HFFc6 (cell line): ENCODE measurements at places on chromosomes 12 and 14. TPM values are rescaled to one million over a fixed set of nuclear protein-coding genes. Genes with fewer than 3 reads are reported as not detected.

DNA sequence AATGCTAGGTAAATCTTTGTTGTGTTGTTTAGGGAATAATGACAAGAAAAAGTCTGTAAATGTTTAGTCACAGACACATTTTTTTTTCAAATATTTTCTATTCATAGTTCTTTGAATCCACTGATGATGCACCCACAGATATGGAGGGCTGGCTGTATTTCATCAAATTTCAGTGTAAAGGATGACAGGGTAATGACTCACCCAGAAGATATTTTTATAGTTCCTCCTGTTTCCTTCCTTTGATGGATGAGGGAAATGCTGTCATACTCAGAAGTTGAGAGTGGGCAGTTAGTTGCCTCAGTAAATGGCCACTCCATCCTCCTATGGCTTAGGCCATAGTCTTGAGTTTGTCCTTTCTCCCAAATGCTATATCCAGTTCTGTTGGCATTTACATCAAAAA lies 76.9 kb upstream of the REP15 start:
- DNase-seq = peak; percentile 86

The FKBP3 gene
- 73.5 to 84.2 TPM (median 79.6 TPM) in 3 replicates for total RNA-seq

DNA sequence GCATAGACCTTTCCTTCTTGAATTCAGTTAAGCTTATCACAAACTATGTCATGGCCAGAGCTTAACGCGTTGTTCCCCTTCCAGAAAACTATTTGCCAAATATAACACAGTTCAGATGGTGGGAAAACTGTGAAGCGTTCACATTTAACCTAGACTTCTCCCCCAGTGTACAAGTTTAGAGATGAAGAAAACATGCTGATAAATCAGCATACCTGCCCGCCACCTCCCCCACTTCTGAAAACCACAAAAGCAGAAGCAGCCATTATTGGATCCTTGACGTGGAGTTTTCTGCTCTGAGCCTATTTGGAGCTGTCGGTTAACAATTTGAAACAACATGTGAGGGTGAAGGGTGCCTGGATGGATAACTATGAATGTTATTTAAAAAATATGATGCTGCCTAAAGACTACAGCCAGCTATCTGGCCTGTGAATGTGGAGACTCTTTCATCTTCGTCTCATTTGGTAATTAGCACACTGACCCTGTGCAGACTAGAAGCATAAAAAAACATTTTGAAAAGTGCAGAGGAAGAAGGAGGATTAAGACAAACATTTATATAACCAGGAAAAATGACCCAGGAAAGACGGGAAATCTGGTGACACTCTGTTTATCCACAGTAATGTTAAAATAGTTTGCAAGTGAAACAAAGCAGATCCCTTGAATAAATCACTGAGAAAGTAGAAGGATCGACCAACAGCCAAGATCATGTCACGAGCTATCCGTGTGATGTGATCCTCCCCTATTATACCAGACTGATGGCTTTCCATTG lies 408.2 kb downstream of the AEBP2 start:
- DNase-seq = no peak

- DNase-seq = no peak
Measured at GRCh38 chr14:66143387-66144112, 342.6 kb upstream of the CCDC196 start.

The DPPA3 gene
- total RNA-seq = not detected in 3 replicates

- DNase-seq = no peak
Measured at GRCh38 chr12:105427883-105428282, 97.4 kb downstream of the C12orf75 start.

GRCh38 chr12:128798571-128799341 lies 25.0 kb downstream of the SLC15A4 start:
- no peak for DNase-seq

DNA sequence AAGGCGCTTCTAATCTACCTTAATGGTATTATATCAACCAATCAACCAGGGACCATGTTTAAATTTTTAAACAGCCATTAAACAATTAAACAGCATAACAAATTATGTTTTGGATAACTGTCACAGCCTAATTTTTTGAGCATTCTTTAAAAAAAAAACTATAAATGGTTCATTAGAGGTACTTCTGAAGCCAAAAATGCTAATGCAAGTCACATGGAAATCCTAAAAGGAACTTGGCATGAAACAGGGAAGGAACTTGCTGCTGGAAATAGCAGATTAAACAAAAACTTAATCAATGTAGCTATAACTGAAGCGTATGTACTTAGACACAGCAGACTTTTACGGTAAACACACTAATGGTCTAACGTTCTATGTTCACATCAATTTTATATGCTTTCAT lies 190.2 kb upstream of the BTG1 start:
- DNase-seq = no peak

The SAMD15 gene
- total RNA-seq = 1.3 to 1.5 TPM (median 1.3 TPM) in 3 replicates

DNA sequence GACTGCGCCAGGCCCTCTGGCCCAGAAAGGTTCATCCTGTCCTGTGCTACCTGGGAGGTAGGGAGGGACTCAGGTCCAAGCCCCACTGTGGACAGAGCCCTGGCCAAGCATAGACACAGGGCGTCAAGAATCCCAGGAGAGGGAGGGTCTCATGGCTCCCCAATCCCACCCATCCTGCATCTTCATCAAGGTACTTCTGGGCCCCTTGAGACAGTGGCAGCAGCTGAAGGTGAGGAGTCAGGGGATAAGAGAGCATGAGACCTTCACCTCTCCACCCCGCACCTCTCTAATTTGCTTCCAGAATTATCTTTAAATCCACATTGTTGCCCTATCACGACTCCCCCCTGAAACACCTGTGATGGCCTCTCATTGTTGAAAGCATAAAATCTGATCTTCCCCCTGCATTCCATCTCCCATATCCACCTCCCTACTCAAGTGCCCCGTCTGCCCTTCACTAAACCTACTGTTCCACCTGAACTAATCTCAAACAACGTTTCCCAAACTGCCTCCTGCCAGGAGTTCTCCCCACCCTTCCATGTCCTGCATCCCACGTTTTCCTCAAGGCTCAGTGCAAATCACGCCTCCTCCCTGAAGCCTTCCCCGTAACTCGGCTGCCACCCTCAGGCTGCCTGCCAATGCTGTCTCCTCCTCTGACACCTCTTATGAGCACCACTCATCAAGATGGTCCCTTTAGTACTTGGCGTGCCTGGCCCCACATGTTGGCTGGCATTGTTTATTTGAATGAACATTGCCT lies 27.1 kb downstream of the KRT18 start:
- peak; percentile 68 for DNase-seq

- no peak for DNase-seq
Measured at GRCh38 chr14:38168416-38168815, 39.3 kb upstream of the SSTR1 start.

GRCh38 chr12:14999695-15000365 lies 27.0 kb downstream of the PDE6H start:
- DNase-seq = no peak

DNA sequence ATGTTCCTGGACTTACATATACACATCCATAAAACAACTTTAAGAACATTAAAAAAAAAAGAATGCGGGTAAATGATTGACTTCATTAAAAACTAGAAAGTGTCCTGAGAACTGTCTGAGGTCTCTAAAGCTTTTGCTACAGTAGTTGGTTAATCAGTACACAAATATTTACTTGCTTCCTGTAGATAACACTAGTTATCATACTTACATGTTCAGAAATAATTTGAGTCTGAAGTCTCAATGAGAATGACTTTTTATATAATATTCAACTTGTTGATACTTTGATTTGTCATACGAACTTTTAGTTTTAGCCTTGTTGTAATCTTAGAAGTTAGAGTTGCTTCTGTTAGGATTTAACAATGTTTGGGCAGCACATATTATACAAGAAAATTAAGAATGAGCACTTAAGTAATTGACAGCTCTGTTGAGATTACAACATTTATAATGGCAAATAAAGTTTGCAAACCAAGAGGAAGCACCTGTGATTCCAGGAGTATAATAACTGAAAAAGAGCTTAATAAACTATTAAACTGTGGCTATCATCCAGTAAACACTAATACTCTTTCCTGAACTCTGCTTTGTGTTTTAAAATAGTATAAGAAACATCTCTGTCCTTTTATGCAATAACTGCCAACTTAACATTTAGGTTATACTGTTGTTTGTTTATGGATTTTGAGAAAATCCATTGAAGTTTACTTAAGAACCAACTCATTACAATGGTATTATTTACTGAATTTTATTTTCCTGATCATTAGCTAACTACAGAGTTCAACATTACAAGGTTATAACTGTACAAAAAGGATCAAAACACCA lies 131.7 kb downstream of the MIPOL1 start:
- DNase-seq = no peak

GRCh38 chr12:109820816-109821381 lies 12.3 kb downstream of the TRPV4 start:
- no peak for DNase-seq

GRCh38 chr14:21204167-21205025 lies 48.5 kb upstream of the OR5AU1 start:
- DNase-seq = no peak

The OR4K13 gene
- not detected in 3 replicates for total RNA-seq
